ENCODE measurements at places on chromosomes 3 and 15.

DNA sequence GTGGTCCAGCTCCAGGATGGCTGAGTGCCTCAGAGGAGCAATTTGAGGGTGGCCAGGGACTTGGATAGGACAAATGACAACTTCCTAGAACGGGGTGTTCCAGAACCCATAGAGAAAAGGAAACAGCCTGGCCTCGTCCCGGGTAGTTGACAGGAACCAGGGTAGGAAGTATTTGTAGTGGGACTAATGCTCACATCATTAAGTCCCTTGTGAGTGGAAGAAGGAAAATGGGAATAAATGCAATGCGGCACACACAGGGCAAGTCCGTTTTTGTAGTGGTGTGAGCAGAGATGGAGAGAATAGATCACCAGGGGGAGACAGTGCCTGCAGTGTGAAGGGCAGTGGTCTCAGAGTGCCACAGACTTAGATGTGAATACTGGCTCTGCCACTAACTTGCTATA, 19.6 kb downstream of the TIMP4 start:
- DNase-seq = no peak

DNA sequence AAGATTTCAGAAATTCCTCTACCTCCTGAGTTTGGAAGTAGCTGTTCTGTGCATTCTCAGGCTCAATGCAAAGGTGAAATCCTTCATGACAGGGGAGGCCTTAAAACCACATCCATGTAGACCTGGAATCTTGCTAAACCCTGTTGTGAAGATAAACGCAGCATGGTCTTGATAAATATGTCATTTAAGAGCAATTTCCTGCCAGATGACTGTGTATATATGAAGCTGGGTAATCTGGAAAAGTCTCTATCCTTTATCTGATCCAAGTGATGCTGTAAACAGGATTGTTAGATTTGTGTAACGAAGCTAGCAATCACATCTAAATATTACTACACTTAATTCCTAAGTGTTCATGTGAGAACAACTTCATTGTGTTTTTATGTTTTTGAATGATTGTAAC, 9.1 kb downstream of the MCTP2 start:
- no peak for DNase-seq

DNA sequence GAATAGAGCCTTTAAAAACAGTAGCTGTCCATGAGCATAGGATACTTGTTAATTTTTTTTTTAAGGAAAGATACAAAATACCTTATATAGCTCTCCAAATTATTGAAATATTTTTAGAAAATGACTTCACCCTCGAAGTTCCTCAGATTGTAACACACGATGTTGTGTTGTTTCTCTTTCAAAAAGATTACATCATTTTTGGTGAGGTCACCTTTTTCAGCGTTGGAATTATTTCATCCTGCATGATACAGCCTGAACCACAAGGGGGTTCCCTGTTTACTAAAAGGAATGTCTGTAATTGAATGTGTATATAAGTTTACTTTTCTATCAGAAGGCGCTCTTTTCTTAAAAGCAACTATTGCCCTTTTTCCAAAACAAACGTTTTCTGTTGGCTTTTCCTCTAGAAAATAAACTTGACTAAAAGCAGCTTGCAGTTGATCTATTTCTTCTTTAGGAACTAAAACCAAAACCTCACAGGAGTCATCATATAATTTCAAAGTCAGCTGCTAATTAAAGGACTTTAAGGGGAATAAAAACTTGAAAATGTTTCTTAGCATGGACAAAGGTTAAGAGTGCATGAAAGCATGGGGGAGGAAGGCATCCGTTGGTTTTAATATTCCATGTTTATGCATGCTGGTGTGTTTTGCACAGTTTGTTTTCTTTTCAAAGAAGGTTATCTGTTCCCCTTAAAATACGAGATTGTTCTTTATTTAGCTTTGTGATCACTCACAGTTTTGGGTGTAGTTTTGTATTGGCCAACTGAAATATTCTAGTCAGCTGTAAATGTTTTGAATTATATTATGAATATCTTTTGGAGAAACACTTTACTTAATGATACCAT, 29.4 kb downstream of the LYSMD4 start:
- no peak for DNase-seq

DNA sequence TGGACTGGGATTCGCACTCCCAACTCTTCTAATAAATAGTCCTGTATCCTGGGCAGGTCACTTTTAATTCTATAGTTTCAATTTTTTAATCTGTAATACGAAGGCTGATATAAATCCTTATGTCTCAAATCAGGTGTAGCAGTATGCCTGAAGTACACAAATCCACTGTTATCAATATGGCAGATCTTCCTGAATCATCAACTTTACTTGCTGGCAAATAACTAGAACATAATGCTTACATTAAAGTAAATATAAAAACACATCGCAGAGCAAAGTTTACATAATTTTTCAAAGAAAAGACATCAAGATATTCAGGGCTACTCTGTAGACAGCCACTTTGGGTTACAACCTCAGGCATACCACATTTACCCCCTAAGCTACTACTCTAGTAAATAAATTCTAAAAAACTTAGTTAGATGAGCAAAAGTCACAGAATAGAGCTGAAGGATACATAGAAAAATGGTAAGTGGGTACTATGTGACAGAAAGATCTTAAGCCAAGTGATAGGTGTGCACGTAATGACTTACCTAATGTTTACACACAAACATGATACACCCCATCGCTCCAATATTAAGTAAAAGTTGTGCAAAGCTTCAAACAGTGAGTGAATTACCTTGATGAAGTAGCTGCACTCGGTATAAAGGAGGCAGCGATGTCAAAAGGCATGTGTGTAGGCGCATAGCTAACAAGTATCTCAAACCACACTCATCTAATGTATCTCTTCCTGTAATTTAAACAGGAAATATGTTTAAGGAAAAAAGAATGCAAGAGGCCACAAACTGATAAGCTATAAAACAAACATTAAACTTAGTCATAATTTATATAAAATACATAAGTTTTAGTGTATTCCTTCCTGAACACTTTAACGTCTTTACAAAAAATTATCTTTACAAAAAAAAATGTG, 127.9 kb downstream of the DMXL2 start:
- DNase-seq = no peak

GRCh38 chr3:113663324-113663750, 33.1 kb downstream of the USF3 start:
- DNase-seq = no peak

DNA sequence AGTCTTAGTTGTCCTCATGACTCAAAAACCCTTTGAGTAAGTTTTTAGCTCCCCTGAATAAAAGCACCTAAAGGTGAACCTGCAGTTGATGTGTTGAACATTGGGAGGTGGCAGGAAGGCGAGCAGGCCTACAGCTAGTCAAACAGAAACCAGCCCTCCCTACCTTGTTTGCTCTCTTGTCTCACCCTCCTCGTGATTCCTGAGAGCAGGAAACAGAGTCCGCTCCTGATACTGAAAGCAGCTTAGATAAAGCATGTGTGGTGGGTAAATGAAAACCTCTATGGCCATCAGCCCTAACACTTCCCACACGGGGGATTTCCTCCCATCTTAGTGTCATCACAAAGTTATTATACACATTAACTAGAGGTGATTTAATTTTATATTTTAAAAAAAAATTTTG, 21.8 kb upstream of the CLDN18 start:
- DNase-seq = no peak

GRCh38 chr3:11908981-11909698, 62.5 kb upstream of the TAMM41 start:
- DNase-seq = no peak

DNA sequence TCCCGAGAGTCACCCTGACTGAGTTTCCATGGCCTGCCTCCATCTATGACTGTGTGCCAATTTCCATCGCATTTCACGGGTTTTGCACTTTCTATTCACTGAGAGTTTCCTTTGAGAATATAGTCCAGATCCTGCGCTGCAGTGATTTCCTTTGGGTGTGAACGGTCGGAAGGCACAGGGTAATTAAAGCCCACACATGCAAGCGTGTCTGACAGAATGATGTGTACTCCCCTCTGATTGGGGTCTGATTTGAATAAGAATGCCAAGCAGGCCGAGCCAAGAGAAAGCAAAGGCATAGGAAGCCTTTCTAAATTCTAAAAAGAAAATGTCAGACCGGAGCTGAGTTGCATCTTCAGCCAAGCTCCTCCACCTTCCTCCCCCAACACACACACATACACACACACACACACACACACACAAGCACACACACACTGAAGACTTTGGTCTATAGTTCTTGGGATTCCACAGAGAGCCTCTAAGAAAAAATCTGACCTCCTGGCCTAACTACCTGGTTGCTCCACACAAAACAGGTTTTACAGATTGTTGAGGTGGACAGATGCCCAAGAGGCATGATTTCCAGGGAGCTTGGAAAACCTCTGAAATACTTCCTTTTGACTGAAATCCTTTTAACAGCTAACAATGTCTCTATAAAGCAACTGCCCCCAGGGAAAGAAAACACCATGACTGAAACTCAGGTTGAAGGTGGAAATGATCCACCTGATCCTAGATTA, 59.7 kb upstream of the LRRN1 start:
- no peak for DNase-seq

- DNase-seq = no peak
These were observed 5.2 kb upstream of the SSUH2 start for GRCh38 chr3:8649757-8650156.

GRCh38 chr3:49668414-49668797, 5.7 kb upstream of the APEH start:
- DNase-seq = no peak

DNA sequence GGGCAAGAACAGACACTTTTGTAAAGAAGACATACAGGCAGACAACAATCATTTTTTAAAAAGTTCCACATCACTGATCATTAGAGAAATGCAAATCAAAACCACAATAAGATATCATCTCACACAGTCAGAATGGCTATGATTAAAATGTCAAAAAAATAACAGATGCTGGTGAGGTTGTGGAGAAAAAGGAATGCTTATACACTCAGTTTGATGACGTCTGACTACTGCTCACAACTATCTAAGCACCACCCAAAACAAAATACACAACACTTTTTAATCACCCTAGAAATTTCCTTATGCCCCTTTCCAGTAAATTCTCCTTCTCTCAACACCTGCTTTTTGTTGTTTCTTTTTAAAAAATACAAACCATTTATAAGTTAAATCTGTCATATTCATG, 228.8 kb downstream of the ISL2 start:
- no peak for DNase-seq

DNA sequence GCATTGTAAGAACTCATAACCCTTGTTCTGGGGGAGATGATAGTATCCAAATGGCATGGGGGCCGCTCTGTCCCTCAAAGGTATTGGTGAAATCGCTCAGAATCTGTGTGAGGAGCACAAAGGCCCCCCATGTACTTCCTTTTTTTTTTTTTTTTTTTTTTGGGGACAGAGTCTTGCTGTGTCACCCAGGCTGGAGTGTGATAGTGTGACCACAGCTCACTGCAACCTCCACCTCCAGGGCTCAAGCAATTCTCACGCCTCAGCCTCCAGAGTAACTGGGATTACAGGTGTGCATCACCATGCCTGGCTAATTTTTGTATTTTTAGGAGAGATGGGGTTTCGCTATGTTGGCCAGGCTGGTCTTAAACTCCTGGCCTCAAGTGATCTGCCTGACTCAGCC, 37.0 kb downstream of the CMTM8 start:
- no peak for DNase-seq

- no peak for DNase-seq
These were observed 22.0 kb upstream of the CHCHD6 start for GRCh38 chr3:126682009-126682408.

GRCh38 chr3:52095990-52096775, 39.8 kb upstream of the DUSP7 start:
- no peak for DNase-seq

- DNase-seq = no peak
These were observed 20.2 kb upstream of the SLC2A2 start for GRCh38 chr3:171046760-171047159.

GRCh38 chr15:56989411-56989924, 71.0 kb downstream of the TCF12 start:
- no peak for DNase-seq

DNA sequence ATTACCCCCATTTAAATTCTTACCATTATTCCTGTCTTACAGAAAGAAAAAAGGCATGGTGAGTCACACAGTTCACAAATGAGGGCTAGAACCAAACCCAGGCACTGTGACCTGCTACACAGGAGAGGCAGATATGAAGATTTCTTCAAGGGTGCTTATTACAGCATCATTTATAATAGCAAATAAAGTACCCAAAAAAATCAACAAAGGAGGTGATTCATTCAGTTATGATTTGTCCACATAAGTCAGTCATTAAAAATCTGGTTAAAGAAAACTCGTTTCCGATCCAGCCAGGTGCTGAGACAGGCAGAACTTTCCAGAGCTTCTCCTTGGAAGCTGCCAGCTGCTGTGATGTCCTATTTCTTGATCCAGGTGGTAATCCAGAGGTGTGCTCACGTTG, 7.5 kb upstream of the LOXL1 start:
- no peak for DNase-seq

- DNase-seq = no peak
These were observed 401 bp downstream of the ZSCAN29 start for GRCh38 chr15:43370310-43370974.

DNA sequence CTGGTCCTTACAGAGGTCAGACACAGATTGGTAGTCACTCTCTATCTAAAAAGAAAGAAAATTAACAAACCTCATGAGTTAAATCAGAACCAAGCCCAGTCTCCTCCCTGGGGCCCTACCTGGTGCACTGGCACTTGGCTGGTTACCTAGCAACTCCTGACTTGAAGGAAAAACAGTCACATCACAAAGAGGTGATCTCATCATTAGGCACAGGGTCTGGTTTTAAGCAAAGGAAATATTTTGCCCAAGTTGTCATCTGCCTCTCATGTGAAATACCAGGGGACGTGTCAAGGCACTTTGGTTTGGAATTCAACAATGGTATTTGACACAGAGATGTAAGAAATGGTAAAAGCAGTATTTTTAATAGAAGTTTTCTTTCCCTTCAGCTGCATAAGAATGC, 47.7 kb upstream of the FMN1 start:
- DNase-seq = no peak

GRCh38 chr3:114081037-114081436, 24.5 kb downstream of the QTRT2 start:
- no peak for DNase-seq

DNA sequence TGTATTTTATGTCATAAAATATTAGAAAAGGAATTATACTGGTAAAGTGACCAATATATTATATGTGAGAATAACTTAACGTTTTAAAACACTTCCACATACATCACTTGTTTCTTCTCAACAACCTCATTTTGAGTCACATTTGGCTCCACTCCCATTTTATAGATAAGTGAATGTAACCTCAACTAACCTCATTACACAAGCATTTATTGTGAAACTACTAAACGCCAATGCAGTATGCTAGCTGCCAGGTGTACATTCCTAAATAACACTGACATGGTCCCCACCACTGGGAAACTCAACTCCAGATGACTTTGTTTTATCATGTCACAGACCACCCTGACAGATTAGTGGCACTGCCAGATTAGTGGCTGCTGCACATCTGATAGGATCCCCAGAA, 249.7 kb upstream of the CNTN4 start:
- DNase-seq = no peak

DNA sequence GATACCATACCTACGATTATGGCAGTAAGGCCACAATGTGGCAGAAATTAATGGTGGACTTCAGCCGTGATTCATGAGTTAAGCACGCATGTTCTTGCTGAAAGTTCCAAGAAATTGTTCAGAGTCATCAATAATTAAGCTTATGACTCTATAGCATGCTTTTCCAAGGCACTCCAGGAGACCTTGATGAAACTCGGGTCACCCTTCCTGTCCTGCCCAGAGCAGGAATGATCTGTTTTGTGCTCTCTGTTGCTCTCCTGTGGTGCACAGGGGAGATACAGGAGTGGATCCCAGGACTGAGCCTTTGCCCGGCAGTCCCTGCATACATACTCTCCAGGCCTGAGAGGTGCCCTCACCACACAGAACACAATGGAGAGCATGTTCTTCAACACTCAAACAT, 141.6 kb upstream of the SLC2A2 start:
- no peak for DNase-seq

- DNase-seq = no peak
These were observed 29.3 kb downstream of the CTSH start for GRCh38 chr15:78915341-78916087.

Data from NCI-H2081 treated with DMSO at 0.1 percent for 48 hours (cell line).